ENCODE measurements at places on chromosomes 7 and 10.

GRCh38 chr10:71865561-71866041, 14.6 kb upstream of the PSAP start:
- DNase-seq: no peak

DNA sequence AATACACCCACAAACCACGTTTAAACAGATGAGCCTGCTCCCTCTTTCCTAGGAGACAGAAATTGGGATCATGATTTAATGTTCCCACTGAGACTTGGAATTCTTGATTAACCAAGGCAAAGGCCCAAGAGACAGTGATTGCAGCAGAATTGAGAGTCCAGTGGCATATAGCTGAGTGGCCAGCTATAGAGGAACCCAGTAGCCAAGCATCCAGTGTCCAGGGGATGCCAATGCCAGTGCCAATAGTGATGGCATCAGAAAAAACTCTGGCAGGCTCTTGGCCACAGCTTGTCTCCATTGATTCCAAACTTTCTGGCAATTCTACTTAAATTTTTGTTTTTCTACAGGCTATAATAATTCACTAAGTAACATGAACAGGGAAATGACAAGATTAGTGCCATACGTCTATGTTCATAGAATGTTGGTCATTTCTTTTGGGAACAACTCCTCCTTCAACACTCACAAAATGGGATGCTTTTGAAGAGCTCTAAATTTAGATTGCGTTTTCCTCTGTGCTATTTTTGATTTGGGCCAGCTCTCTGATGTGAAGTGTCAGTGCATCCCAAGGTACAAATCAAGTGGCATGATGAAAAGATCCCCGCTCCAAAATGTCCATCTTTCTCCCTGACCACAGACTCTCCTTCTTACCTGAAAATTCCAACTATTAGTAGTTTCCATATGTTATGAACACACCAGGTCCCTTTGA, 83.1 kb upstream of the A1CF start:
- DNase-seq: no peak

DNA sequence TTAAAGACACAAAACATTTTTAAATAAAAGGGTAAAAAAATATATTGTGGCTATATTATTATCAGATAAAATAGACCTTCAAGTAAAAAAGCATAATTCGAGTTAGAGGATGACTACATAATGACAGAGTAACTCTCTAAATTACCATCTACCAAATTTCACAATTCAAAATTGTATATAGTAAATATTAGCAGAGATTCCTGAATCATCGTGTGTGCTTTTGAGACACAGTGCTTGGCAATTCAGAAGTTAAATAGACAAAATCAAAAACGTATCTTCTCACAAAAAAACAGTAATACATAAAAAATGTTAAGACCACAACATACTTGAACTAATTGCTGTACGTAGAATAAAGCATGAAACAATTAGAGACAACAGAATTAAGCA, 110.4 kb downstream of the AHR start:
- DNase-seq: no peak

- no peak for DNase-seq
Measured at GRCh38 chr10:124058346-124059003, 34.9 kb downstream of the CHST15 start.

- no peak for DNase-seq
Measured at GRCh38 chr10:33790521-33791271, 456.2 kb upstream of the NRP1 start.

DNA sequence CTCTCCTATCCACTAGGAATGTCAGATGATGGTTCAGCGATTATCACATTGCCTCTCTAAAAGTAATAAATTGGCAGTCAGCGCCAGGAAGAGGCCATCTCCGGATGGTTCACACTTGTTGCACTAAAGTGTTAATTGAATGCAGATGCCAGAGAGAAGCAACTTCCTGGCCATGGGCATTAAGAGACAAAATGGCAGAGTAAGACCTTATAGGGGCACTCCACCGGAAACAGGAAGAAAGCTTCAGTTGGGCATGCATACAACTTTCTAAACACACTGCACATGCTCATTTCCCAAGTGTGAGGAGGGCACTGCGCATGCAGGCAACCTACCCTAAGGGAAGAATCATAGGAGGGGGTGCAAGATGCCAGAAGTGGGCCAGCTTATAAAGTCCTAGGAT, 71.7 kb upstream of the AUTS2 start:
- no peak for DNase-seq

DNA sequence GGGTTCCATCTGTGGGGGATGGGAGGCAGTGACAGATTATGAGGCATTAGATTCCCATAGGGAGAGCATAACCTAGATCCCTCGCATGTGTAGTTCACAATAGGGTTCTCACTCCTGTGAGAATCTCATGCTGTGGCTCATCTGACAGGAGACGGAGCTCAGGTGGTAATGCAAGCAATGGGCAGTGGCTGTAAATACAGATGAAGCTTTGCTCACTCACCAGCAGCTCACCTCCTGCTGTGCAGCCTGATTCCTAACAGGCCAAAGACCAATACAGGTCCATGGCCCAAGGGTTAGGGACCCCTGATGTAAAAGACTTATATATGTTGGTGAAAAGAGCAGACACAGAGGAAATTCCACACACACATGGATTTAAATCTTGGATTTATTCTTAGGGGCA, 370.2 kb downstream of the NRG3 start:
- no peak for DNase-seq
